NCI-H526 (cell line): ENCODE measurements at places on chromosomes 3 and 15.

GRCh38 chr3:156181509-156181908 lies 61.1 kb downstream of the KCNAB1 start:
- DNase-seq, result no peak

GRCh38 chr3:97705764-97706163 lies 58.8 kb upstream of the ARL6 start:
- no peak for DNase-seq

GRCh38 chr3:33233884-33234283 lies 15.3 kb upstream of the SUSD5 start:
- no peak for DNase-seq

DNA sequence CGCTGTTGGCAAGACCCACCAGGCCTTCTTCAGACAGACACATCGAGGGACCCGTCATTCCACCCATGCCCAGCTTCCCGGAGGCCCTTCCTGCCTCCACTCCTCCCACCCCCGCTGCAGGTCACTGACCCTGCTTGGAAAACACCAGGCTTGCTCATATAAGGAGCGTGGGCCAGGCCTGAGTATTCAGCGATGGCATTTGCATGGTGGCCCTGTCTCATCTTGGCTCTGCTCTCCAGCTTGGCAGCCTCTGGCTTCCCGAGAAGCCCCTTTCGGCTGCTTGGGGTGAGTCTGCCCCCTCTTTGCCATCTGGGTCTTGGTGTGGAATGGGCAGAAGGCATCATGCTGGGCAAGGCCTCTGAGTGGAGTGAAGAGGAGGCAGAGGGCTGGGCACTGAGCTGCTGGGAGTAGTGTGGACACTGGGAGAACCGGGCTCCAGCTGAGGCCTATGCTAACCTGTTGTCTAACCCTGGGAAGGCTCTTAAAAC lies at the start of gene ITIH3:
TSS of gene ITIH3 (plus strand) at position 185 of the 488 bp plus-strand sequence. CDS start at position 193, 8 bp downstream.
- DNase-seq, result no peak

GRCh38 chr3:151383956-151384355 lies 597 bp downstream of the P2RY12 start:
- DNase-seq, result no peak

- DNase-seq, result no peak
These were observed 232.8 kb downstream of the CLSTN2 start for GRCh38 chr3:140167600-140168281.

- DNase-seq, result no peak
These were observed 166.4 kb upstream of the PROK2 start for GRCh38 chr3:71951361-71951760.

DNA sequence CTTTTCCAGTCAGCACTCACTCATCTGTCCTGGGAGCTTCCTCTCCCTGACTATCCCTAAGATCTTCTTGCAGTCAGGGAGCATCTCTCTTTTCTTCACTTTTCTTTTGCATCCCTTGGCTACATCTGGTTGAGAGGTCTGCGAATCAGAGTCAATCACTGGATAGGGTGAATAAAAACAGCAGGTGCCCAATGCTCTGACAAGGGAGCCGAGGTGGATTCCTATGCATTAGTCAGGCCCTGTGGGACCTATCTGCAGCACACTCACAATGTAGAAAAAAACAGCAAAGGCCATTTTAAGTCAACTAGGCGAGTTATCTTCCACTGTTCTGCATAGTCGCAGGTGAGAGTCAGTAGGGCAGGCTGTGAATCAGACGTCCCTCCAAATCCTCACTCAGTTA lies 35.5 kb downstream of the DZIP1L start:
- no peak for DNase-seq

GRCh38 chr3:4985330-4986174 lies 6.3 kb downstream of the BHLHE40 start:
- DNase-seq, result peak; percentile 90

GRCh38 chr3:11410564-11410963 lies 138.4 kb downstream of the ATG7 start:
- no peak for DNase-seq

GRCh38 chr15:76169018-76169417 lies 109.2 kb downstream of the TMEM266 start:
- peak; percentile 28 for DNase-seq

DNA sequence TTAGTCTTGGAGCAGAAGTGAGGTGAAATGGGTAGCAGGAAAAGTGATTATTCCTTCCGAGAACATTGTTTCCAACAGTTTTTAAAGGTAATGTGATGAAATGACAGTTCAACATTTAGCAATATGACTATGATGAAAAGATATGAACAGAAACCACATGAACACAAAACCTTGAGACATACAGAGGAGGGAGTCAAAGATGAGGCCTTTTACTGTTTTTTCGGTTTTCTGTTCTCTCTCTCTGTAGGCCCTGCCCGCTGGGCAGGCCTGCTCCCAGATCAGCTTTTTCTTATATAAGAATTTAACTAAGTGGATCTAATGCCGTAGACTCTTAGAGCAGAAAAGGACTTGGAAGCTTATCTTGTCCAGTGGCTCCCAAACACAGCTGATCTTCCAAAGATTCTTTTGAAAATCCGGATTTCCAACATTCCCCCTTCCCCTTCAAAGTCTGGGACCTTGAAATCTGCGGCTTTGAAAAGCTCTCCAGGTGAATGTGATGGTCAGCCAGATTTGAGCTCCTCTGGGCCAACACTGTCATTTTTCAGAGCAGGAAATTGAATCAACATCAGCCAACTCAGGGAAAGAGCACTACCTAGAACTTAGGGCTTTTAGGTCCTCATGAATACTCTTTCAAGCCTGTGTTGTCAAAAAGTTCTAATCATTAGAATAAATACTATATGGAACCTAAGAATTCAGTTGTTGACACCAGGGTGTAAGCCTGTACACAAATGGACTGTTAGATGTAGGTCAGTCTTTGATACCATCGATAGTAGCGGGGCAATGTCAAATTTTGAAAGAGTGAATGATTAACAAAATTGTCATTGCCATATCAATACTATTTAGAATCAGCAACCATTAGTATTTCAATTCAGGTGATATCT lies 372.7 kb downstream of the SHQ1 start:
- no peak for DNase-seq

DNA sequence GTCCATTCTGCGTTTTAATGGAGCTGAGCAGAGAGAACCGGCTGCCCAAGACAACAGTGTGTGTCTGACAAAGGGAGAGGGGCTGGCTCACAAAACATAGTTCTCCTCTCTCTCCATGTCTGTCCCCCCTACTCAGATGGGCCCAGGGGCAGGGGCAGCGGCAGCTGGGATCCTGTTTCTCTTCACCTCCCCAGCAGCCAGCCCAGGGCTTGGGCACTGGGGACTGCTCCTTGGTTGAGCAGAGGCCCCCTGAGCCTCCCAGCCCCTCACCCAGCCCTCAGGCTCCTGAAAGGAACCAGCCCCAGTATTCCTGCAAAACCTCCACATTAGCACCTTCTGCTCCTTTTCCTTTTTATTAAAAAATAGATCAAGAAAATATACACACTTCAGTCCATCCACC lies 17.8 kb downstream of the TPRA1 start:
- DNase-seq, result no peak

DNA sequence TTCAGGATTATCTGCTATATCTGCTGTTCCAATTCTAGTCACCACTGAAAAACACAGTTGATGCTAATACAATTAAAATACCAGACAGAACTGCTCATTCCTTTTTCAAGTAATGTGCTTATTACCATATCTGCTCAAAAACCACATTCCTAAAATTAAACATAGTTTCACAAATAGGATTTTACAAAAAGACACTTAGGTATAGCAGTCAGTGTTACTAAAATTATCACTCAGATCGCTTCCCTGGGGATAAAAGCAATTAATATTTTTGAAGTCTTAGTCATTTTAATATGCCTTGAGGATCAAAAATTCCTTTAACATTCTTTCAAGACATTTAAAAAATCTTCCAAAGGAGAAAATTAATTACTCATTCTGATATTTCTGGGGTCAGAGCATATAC lies 71.5 kb downstream of the RAD18 start:
- DNase-seq, result no peak

GRCh38 chr3:71177375-71177774 lies 406.2 kb downstream of the FOXP1 start:
- DNase-seq, result no peak

- DNase-seq, result no peak
These were observed 6.8 kb upstream of the NCKIPSD start for GRCh38 chr3:48692551-48692950.

DNA sequence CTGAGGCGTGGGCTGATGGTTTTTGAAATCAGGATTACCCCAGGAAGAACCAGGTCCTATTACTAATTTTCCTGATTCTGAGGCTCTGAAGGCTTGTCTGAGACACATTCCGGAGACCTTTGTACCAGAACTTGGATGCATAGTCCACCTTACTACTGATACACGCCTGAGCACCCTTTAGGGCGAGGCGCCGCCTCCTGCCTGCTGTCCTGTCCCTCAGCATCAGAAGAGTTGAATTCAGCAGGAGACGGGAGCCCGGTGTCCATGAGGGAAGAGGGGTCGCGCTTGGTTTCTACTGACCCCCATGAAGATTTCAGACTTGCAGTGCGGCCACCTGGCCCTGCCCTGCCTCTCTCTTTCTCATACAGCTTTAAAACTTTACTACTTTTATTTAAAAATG lies 49.9 kb downstream of the KLF13 start:
- no peak for DNase-seq

DNA sequence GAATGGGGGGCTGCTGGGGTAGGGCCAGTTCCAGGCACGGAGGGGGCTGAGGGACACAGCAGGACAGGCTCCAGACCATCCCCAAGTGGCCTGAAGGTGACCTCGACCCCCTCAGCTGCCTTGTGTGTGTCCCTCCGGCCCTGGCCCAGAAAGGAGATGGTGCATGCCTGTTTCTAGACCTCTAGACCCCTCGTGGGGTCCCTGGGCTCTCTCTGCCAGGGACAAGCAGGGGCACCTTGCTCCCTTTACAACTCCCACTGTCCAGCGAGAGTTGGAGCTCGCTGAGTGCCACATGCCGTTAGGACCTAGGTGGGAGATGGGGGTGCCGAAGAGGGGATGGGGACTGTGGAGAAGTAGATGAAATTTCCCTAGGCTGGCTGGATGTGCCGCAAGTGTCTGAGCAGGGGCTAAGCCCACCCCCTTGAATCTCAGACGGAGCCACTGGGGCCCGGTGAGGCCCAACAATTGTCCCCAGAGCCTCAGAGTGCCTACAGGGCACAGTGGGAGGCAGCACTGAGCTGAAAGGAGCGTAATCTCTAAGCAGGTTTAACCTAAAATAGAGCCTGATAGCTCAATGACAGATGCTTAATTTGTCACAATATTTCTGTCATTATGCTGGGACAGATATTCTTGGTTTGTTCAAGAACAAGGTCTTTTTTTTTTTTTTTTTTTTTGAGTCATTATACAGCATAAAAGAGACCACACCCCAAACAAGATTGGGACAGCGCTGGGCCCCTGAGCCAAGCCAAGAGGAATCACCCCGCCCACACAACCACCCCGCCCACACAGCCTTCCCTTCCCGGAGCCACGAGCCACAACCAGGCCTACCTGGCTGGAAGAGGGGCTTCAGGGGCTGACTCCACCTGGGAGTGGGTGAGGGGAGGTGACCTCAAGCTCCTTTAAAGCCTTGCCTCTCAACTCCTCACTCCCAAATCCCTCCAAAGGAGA lies 23.6 kb upstream of the KLF13 start:
- no peak for DNase-seq

- no peak for DNase-seq
These were observed 110.3 kb upstream of the ALDH1A3 start for GRCh38 chr15:100769043-100769974.

DNA sequence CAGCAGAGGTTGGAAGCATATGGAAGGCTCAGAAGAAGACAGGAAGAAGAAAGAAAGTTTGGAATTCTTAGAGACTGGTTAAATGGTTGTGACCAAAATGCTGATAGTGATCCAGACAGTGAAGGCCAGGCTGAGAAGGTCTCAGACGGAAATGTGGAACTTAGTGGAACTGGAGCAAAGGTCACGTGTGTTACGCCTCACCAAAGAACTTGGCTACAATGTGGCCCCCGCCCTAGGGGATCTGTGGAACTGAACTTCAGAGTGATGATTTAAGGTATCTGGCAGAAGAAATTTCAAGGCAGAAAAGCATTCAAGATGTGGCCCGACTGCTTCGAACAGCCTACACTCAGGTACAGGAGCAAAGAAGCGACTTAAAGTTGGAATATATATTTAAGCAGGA lies 83.1 kb downstream of the MYO5A start:
- no peak for DNase-seq

DNA sequence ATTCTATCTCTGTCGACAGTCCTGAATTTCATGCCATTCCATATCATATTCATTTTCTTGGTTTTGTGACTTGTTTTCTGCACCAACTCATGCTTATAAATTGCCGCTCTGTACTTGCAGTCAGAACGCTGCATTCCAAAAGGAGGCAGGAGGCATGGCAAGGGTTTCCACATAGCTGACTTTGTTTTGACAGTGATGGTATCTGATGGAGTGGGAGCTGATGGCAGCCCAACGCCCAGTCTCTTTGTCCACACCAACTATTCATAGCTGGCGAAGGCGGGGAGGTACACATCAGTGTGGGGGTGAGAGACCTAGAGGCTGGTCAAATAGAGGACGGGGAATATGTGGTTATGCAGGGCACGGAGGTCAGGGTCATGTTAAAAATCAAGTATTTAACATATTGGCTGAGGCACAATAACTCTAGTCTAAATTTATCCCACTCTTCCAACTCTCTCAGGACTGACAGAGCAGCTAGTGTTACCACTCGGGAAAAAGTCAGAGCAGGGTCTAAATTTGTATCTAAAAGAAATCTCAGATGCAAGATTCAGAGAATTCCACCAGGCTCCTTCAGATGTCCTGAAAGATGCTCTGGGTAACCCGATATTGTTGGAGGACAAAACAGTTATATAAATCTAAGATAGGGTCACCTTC lies 67.8 kb upstream of the ATP13A3 start:
- DNase-seq, result no peak

- no peak for DNase-seq
These were observed 494.0 kb upstream of the SUCLG2 start for GRCh38 chr3:68148447-68148846.

DNA sequence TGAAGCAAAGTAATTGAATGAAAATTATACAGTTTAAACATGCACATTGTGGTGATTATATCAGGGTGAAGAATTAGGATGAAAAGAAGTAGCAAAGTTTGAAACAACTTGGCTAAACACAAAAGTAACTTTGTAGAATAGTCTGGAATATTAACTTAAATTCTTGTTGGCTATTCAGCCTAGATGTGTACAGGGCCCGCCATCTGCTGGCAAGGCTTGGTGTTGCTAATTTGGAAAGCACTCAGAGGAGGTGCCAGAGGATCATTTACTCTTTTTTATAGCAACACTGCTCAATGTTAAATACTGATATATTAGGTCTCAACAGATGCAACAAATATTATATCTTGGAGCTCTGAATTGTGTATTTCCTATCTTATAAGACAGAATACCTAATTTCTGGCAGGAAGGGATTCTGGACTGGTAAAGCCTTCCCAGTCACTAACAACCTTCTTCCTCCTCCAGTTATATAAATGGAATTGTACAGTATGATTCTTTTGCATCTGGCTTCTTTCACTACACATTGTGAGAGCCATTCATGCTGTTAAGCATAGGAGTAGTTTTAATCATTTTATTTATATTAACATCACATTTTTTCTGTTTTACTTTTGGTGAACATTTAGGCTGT lies 36.1 kb downstream of the TTC23 start:
- DNase-seq, result peak; percentile 70
